ENCODE measurements at places on chromosomes 7 and 10.

DNA sequence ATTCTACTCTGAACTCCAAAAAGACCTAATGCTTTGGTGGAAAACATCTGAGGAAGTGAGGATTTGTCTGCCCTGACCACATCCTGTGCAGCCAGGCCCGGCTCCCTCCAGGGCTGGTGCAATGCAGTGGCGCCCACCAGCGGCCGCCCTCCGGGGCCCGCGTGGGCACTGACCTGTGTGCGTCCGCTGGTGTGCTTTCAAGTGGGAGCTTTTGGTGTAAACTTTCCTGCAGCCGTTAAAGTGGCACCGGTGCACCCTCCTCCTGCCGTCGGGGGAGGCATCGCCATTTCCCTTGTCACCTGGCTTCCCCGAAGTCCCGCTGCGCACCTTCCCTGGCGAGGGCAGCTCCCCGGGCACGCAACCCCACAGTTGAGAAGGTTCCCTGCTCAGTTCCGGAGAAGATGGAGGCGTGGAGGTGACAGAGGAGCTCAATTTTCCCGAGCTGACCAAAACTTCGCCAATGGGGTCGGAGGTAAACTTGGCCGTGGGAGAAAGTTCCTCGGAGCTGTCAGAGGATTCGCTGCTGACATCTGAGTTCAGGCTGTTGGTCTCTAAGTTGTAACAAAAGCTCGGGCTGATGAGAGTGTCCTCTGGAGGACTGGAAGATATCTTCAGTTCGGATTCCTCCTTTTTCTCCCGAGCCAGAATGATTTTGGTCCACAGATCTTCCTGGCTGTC lies 3.4 kb downstream of the KLF6 start:
- DNase-seq = no peak

DNA sequence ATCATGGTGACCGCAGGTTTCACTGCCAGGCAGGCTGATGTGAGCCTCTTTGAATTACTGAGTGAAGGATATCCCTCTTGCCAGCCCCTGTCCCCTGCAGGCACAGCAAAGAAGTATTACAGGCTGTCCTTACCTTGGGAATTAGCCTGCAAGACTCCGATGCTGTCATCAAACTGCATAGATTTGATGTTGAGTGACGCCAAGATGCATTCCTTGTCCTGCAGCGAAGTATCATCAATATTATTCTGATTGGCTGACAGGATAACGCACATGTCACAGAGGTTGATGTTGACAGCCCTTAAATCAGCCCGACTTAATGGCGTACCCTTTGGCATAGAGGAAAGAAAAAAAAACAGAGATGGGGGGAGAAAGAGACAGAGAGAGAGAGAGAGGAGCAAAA lies 693.0 kb downstream of the KCNMA1 start:
- no peak for DNase-seq

- no peak for DNase-seq
Measured at GRCh38 chr7:25752967-25753791, 398.8 kb upstream of the NFE2L3 start.

- DNase-seq = no peak
Measured at GRCh38 chr10:102408728-102409603, 9.6 kb downstream of the PSD start.

DNA sequence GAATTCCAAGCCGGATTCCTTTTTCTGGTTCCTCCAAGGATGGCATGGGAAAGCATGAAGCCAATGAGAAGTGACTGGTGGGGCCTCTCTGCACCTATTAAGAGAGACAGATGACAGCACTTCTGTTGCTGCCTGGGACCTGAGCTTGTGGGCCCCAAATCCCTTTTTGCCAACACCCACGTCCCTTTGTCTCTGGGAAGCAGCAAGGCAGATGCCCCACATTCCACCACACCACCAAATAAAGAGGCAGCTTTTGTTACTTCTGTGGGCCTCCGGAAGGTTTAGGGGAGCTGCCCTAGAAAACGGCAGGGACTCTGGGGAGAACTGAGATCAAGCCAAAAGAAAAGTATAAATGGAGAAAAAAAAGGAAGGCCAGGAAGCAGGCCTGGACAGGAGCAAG lies 3.4 kb downstream of the CCDC136 start:
- no peak for DNase-seq

GRCh38 chr10:92544296-92544695 lies 29.6 kb downstream of the IDE start:
- no peak for DNase-seq

DNA sequence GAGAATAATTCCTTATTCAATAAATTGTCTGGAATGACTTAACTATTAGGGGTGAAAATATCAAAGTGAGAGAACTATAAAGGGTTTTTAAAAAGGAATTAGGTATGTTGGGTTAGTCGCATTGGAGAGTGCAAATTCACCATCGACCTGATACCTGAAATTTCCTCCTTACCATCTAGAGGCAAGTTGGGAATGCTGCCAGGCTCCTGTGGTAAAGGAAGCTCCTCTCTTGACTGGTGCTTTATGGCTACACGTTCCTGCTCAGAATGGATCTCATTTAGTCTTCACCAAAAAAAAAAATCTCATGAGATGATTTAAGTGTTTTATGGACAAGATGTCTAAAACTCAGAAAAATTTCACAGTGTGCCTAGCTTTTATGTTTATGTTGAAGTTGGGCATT lies 129.8 kb downstream of the EGFR start:
- DNase-seq = no peak

- no peak for DNase-seq
Measured at GRCh38 chr10:117736655-117737054, 194.1 kb downstream of the EMX2 start.

GRCh38 chr10:71761105-71761511 lies 12.2 kb downstream of the VSIR start:
- DNase-seq = no peak

GRCh38 chr7:16677978-16678494 lies 32.1 kb downstream of the BZW2 start:
- DNase-seq = no peak

DNA sequence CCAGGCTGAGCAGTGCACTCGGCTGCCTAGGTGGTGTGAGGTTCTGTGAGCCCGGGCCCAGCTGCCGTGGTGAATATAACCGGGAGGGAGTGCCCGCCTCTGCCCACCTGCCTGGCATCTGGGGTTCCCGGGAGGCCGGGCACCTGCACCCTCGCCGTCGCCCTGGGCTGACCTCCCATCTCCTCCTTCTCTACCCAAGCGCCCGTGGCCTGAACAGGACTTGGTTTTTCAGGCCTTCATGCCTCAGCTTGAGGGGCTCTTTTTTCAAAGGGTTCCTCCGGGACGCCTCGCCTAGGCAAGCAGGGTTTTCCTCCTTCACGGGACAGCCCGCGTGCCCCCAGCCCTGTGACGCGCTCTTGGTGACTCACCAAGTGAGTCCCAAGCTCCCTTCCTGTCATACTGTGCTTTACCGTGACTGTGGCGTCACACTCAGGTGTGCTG lies 9.9 kb downstream of the INPP5A start:
- DNase-seq = no peak

DNA sequence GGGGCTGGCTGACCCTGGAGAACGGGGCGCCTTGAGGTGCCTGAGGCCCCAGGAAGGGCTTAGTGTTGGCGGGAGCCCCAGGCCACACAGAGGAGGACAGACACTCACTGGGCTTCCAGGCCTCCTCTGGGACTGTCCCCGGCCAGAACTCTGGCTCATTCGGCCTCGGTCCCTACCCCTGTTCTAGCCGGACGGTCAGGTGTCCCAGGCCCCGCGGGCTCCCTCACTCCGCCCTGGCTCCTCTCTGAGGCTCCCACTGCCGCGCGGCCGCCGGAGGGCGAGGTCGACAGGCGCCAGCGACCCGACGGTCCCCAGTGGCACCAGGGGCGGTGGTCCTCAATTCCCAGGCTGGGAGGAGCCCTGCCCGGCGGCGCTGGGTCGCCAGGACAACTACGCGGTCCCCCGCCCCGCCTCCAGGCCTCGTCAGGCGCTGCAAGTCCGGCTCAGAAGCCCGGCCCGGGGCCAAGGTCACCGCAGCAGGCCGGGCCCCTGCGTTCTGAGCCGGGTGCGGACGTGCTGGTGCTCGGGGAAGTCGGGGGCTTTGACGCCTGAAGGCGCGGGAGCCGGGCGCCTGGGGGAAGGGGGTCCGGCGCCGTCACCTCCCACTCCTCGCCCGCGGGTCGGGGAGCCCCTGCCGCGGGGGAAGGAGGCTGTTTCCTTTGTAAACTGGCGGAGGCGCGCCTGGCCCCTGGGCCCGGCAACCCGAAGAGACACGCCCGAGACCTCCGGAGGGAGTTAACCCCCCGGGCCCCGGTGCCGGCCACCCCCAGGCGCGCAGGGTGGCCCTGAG lies 1.1 kb upstream of the PWWP2B start:
- DNase-seq = no peak

DNA sequence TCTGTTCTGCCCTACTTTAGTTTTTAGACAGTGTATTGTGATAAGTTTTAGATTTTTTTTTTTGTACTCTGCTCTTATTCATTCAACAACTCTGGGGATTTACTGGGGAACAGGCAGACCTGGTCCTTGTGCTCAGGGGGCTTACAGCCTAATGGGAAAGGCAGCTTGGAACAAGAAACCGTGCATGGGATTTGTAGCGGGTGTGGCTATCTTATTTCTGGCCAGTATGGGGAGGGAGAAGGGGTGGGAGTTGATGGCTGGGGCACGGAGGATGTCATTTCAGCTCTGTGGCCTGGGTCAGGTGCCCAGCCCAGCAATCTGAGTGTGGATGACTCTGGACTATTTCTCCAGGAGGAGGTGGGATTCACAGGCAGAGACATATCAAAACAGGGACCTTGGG lies 47.0 kb downstream of the GRK5 start:
- DNase-seq = no peak

GRCh38 chr7:148670807-148671206 lies 27.9 kb upstream of the CUL1 start:
- DNase-seq = no peak

DNA sequence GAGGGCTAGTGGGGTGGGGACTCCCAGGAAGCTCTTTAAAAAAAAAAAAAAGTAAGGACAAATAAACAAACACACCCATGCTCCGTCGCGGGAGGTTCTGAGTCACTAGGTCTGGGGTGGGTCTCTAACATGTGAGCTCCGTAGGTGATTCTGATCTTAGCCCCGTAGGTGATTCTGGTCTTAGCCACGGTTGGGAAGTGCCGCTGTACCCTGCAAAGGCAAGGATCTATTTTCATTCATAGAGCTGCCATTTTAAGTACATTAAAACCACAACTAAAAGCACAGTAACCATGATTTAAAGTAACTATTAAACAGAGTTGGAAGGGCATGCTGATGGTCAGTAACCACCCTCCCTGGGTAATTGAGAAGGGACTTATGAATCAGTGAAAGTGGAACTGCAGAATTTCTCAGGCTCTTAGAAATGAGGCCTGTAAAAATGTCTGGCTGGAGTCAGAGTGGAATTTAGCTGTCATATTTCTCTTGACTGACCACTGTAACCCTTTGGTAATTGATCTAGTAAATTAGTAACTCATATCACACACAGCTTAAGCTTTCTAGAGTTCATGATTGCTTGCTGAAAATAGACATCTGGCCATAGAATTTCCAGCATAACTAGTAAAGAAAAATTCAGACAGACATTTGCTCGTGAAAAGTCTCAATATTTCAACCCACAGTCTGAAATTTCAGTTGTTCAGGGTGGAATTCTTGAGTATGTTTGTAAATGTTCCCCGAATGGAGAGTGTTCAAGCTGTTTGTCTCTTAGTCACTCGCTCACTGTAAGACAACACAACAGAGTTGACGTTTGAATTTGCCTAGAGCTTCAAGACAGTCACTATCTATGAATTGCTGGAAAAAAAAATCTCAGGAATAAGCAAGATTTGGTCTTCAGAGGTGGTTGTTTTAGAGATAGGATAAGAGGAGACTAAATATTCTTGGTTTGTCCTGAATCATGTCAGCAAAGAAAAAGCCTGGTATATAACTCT lies 34.2 kb upstream of the TCF7L2 start:
- DNase-seq = no peak

DNA sequence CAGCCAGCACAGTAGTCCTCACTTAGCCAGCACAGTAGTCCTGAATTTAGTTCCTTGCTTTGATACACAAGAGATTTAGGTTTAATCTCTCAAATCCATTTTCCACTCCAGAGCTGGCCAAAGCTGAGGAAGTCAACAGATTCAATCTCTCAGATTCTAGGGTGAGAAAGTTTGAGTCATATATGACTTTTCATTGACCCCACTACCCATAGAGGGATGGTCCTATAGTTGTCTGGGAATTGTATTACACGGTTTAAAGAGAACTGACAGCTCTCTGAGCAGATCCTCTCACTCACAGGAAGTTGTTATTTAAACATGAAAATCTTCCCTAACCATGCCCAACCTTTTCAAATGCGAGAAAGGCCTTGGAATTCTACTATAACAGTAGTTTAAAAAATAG lies 641.8 kb upstream of the SEMA3D start:
- no peak for DNase-seq

- DNase-seq = no peak
Measured at GRCh38 chr10:498760-499435, 190.6 kb downstream of the DIP2C start.

- no peak for DNase-seq
Measured at GRCh38 chr7:17774248-17774647, 166.0 kb downstream of the SNX13 start.

DNA sequence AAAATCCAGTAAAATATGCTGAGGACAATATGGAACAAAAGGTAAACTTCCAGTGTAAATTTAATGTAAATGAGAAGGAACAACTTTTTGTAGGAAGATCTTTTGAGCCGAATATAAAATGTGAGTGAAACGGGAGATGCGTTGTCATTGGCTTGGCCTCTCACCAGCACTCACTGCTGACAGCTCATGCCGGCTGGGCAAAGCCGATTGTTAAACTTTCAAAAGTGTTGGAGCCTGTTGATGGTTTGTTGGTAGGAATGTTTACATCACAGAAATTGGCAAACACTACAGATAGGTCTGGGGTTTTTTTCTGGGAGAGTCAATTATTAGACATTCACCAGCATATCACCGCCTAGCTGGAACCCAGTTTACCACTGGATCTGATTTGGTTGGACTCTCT lies 6.1 kb downstream of the PSTK start:
- DNase-seq = no peak

DNA sequence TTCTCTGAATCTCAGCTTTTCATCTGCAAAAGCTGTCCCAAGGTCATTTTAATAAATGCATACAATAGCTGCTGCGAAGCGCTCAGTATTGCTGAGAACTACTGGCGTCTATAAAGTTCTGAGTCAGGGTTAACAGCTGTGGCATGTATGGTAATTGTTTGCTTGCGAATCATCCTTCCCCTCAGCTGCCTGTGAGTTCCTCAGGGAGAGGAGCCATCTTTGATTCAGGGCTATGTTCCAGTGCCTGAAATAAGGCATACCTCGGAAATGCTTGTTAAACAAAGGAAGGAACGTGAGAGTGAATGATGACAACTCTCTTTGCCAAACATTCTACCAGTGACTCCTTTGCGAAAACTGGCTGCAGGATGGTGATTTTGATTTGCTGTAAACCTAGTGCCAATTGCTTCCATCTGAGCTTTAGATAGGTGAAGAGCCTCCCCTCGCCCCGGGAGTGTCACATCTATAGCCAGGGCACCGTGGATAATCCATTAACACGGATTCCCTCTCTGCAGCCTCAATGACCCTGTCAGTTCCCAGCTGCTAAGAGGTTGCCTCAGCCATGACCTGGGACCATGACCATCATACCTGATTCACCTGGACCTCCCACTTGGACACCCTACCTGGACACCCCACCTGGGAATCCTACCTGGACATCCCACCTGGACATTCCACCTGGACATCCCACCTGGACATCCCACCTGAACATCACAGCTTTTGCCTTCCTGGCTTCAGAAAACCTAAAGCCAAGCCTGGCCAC lies 39.6 kb downstream of the GPRIN2 start:
- DNase-seq = no peak
